Activated T-cell treated with anti-CD3 and anti-CD28 coated beads for 48 hours (primary cell): ENCODE measurements at places on chromosomes 6 and 20.

DNA sequence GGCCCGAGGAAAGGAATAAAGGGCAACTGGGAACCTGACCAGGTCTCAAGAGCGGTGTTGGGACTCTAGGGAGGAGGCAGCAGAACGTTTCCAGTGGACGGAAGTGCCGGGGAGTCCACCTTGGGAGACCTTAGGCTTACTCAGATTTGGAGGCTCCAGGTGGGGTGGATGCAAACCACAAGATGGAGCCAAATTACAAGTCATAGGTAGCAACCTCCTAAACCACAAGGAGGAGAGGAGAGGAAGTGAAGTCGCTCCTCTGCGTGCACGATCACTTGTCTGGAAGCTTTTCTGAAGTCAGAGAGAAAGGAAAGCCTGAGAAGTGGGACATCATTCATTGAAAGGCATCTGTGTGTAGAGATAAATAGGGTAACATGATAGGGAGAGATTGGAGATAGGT, 9.3 kb downstream of the HLA-DOA start:
- no peak for DNase-seq

- DNase-seq, result no peak
Measured at GRCh38 chr6:143592335-143592734, 80.8 kb upstream of the FUCA2 start.

- no peak for DNase-seq
Measured at GRCh38 chr6:102525336-102525735, 1131.8 kb downstream of the GRIK2 start.

- DNase-seq, result no peak
Measured at GRCh38 chr20:14632906-14633305, 295.5 kb upstream of the FLRT3 start.

GRCh38 chr6:137166247-137167098, 7.0 kb downstream of the IL22RA2 start:
- no peak for DNase-seq

DNA sequence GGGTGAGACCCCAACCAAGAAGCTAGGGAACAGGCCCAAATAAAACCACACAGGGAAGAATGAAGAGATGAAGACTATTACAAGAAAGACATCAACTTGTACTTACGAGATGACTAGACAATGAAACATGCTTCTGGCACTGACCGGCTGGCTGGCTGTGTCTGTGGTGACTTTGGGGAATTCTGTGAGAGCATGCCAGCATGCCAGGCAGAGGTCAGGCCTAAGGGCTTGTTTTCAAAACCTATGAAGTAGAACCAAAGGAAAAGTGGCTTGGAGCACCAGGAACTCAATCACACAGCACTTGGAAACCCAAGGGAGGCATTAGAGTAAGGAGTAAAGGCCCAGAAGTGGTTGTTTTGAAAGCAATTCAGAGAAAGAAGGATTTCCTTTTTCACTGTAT, 28.4 kb upstream of the GSTA3 start:
- no peak for DNase-seq

- DNase-seq, result no peak
Measured at GRCh38 chr6:166507380-166507779, 79.1 kb downstream of the RAMACL start.

GRCh38 chr20:57670288-57671071, 39.3 kb downstream of the PMEPA1 start:
- no peak for DNase-seq

GRCh38 chr6:120304223-120304622, 954.7 kb upstream of the MAN1A1 start:
- DNase-seq, result no peak

DNA sequence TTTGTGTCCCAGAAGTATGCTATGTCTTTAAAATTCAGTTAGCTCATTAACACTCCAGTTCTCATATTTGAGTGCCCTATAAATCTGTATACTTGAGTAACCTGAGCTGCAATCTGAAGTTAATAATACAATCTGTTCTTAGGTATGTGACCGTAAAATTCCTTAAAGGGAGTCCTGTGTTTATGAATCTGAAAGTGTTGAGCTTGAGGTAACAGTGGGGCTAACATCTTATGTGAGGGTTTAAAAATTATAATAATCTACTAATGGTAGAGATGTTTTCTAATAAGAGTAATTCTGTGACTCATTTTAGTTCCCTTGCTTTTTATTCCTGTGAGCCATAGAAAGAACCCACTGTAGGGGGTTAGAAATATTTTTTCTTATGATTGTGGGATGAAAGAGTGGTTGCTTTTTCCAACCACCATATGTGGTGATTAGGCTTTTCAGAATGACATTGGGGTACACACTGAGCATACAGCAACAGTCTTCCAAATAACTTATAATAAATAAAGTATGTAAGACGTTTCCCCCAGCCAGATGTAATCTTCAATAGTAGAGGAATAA, 121.2 kb downstream of the BCKDHB start:
- no peak for DNase-seq

- no peak for DNase-seq
Measured at GRCh38 chr6:46915380-46915779, 6.4 kb downstream of the ADGRF5 start.

DNA sequence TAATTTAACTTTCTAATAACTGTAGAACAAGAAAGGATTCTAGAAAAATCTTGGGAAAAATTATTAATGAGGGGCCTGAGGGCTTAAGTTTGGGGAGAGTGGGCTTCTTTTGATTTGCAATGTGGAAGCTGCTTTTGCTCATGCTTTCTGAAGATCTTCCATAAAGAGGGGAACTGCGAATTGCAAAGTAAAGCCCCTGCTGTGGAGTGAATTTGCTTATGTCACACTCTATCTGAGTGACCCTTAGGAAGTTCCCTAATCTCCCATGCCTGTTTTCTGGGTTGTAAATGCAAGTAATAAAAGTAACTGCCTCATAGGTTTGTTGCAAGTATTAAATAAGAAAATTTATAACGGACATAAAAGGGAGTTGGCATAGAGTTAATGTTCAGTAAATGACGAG, 301.2 kb downstream of the PLCB1 start:
- DNase-seq, result no peak

DNA sequence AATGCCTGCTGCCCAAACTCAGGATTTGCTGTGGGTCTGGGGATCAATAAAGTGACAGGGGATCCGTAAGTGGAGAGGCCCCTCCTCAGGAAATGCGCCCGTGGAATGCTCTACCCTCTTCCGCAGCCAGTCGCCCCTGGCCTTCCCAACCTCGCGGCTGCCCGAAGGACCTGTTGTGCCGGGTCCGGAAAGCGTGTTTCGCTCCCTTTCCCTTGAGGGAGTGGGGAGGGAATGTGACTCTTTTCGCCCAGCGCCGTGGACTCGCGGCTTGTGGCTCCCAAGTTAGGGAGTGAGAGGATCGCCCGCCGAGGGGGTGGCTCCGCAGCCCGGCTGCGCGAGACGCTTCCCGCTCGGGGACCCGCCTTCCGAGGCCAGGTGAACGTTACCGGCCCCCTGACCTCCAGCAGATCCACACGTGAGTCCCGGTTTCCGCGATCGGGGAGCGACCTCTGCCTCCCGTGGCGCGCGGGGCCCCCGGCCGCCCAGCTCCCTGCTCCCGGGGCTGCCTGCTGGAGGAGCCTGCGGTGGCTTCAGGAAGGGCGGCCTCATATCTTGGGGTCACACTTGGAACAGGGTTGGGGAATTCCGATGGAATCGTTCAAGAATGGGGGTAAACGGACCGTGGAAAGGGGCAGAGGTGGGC, 666 bp downstream of the TPD52L1 start:
- peak; percentile 1 for DNase-seq

DNA sequence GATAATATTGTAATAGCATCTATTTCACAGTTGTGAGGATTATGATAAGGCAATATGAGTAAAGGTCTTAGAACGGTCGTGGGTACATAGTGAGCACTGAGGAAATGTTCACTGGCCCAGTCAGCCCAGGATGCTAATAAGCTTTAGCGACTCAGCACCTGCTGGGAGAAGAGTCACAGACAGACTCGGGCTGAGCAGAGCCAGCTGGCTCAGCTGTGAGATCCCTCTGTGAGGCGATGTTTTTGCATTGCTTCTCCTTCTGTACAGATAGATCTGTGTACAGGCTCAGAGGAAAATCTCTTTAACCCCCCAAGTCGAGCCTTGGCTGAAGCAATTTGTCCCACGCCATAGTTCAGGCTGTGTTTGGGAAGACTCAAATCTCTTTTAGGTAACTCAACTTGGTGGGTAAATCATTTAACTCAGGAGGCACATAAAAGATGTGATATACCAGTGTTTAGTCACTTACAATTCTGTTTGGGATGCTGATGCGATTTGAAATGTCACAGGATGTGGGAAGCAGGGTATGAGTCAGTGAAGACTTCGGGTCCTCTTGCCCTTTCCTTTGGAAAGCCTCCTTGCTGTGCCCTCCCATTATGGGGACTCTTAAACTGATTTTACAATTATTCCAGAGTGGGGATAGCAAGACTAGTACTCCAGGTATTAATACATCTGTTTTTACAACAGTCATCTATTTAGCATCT, 53.1 kb downstream of the PHACTR1 start:
- no peak for DNase-seq
